Stimulated activated CD8-positive, alpha-beta memory T cell treated with anti-CD3 and anti-CD28 coated beads, Interleukin-4, amount 100 ng/mL, for 1 hour (primary cell): ENCODE measurements at places on chromosomes 11 and 22.

DNA sequence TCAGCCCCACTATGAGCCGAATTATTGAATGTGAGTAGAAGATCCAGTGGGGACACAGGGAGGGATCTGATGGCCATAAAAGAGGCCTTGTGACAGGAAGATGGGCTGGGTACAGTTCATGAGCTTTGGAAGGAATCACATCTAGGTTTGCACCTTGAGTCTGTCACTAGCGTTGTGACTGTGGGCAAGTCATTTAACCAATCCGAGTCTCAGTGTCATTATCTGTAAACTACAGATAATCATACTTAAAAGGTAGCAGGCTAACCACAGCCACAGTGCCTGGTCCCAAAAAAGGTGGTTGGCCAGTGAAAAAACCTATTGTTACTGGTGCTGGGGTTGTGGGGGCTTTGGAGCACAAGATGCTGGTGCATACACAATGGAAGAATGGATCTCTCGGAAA is 3.8 kb downstream of the HEPN1 start:
- DNase-seq = no peak

GRCh38 chr11:113531083-113531482 is 55.9 kb upstream of the DRD2 start:
- DNase-seq = no peak

GRCh38 chr11:131749101-131749500 is 378.7 kb downstream of the NTM start:
- DNase-seq = no peak

GRCh38 chr11:64935359-64936081 is at the start of gene GPHA2:
TSS of gene GPHA2 (minus strand) at chr11:64935893. CDS start at chr11:64935460, 433 bp downstream.
- DNase-seq = no peak

DNA sequence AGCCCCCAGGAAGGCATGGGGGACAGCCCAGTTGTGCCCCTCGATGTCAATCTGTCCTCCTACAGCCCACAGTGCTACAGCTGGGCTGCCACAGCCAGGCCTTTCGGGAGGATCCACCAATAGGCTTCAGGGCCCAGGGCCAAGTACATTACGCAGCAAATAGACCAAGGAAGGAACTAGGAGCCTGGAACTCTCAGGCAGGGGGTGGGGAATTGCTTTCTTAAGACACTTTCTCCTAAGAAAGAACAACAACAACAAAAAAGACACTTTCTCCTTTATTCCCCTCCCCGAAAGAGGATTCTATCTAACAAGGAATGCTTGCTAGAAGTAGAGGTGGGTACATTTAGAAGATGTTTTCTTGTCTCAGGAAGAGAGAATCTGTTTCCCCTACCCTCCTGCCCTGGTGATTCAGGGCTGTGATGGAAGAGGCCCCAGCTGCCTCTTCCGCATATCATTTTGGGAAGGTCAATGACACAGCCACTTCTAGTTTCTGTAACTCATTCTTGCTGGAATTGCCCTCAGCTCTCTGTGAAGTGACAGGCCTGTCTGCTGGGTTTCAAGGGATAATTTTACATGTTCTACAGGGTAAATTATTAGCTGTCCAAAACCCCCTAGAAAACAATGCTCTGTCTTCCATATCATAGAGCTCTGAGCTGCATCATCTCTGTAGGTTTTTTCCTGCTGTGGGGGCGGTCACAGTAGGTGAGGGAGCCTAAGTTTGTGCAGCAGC is 6.0 kb upstream of the MALAT1 start:
- DNase-seq = no peak

- no peak for DNase-seq
Observed at GRCh38 chr11:11988099-11988651, 20.3 kb downstream of the DKK3 start.

DNA sequence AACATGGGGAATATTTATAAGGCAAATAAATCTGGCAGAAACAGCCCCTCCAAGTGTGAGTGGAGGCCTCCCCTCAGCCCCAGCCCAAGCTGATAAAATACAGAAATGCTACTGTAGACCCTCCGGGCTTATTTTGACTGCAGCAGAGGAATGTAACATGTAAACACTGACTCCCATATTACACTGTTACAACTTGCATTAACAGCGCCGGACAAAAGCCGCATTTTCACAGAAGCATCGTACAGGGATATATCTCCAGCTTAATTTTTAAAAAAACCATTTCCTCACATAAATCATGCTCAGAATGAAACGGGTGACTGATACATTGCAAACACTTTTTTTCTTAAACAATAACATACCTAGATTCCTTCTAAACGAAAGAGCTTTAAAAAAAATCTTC is 36.6 kb upstream of the COMT start:
- no peak for DNase-seq

DNA sequence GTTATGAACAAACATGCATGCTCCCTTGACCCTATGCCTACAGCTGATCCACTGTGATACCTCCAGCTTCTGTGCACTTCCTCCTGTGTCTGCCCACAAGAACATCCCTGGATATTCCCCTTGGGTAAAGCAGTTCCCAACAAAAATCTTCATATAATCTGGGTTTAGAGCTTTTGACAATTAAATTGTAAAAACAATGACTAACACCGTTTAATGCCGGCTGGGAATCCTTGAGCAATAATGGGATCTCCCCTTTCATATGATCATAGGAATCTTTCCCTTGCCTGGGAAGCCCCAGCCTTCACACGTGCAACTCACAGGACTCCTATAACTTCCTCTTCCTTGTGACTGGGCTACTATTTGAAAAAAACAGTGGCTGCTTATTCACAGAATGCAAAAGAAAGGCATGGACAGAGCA is 6.3 kb upstream of the ZC3H12C start:
- DNase-seq = no peak

DNA sequence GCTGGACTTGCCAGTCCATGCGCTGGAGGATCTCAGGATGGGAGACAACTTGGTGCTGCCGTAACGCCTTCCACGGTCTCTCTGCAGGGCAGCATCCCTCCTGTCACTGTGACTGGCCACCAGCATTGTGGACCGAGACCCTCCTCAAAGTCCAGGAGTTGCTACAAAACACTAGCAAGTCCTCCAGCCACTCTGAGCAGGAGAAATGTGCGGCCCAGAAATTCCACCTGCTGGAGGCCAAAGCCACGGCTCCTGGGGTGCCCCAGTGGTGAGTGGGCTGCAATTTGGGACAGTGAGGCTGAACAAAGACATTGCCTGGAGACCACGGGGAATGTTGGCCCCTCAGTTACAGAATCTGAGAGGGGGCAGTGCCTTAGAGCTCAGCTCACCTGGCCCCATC is 6.9 kb upstream of the DSCAML1 start:
- no peak for DNase-seq

DNA sequence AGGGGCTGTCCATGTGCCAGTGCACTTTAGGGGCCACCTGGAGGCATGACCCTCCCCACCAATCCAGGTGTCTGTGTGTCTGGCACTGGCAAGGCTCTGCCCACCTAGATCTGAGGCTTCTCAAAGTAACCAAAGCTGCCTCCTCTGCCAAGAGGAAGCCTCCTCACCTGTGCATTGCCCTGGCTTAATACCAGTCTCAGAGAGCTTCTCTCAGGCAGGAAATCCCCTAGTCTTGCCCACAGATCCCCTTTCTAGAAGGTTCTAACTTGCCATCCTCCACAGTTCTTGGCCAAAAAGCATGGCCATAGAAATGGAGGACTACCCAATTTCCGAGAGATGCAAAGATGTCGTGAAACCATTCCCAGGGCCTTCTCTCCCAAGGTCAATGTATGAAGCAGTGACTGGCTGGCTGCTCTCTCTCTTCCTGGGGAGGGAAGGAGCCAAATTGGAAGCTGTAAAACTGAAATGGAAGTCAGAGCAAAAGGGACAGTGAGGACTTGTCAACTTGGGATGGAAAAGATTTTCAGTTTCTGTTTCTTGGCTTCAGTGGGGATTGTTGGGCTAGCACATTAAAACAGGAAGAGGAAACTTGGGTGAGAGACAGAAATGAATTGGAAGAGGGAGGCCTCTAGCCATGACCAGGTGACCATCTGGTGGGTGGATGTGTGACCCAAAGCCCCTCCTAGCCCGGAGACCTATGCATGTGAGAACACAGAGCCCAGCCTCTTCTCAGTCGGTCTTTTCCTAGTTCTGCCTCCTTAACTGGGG is 68.8 kb downstream of the PRDM11 start:
- DNase-seq = no peak

DNA sequence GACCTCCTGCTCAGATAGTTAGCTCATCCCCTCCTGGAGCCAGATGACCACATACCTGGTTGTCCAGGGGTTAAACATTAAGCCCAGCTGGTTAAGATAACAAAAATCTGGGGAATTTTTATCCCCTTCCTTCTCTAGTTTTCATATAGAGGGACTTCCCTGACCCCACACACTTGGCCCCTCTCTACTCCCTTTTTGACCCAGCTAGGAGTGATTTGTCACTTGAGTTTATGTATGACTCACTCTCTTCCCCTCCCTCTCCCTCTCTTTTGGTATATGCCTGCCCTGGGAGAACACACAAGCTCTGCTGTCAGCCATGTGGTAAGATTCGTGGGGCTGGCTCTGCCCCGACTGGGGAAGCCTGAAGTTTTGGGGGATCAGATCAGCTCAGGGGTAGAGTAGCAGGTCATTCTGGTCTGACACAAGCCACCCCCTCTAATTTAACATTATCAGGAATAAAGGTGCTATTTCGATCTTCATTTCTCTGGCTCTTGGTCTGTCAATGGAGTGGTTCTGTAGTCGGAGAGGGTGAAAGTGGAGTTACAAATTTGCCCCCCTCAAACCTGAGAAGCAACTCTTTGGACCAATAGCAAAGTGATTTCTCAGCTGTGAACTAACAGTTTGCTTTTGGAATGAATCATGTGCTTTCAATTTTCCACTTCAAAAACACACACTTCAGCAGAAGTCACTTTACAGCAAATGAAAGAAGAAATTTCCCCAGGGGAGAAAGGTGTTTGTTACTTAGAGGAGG is 415.3 kb upstream of the CADM1 start:
- no peak for DNase-seq

GRCh38 chr11:44746894-44747293 is 20.1 kb downstream of the TSPAN18 start:
- no peak for DNase-seq

DNA sequence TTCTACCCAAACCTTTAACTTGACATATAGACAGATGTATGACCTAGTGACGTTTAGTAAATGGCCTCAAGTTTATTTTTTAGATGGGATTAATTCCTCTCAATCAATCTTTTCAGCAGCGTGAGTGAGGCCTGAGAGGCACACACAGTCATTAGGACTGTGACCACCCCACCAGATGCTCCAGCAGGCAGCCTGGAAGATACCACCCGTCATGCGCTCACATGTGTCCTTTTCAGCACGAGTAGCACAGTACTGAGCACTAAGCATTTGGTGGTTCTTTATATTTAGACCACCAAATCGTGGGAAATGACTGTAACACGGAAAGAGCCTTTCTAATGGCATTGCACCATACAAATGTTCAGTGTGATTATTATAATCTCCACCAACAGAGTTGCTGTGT is 354.6 kb upstream of the DDI1 start:
- no peak for DNase-seq

DNA sequence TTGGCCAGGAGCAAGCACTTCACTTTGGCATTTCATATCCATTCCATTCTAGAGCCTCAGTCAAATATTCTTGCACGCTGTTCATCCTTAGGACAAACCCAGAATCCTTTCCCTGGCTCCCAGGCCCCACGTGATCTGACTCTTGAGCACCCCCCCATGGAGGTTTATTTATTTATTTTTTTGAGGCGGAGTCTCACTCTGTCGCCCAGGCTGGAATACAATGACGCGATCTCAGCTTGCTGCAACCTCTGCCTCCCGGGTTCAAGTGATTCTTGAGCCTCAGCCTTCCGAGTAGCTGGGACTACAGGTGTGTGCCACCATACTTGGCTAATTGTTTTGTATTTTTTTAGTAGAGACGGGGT is 12.7 kb upstream of the TSGA10IP start:
- no peak for DNase-seq

DNA sequence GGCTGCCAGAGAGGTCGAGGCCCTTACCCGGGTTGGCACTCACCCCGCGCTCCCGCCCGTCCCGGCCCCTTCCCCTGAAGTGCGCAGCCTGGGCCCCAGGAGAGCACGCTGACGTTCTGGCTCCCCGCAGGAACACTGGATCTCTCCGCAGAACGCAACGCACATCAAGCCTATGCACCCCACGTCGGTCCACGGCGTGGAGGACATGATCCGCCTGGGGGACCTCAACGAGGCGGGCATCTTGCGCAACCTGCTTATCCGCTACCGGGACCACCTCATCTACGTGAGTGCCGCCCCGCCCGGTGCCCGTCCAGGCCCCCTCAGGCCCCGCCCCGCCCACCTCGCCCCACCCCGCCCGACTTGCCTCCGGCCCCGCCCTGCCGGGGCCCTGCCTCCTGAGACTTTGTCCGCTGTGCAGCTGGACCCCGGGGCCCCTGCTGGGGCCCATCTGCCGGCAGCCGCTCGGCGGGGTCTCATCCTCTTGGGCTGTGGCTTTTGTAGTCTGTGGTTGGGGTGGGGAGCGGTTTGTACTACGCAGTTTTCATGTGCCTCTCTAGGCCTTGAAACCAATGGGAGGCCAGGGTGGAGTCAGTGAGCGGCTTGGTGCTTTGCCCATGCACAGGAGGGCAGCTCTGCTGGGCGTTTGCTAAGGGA is 19.7 kb downstream of the MYO7A start:
- DNase-seq = no peak
